Transverse colon (tissue), 4 donors: ENCODE measurements at places on chromosomes 3 and 15. TPM values are rescaled to one million over a fixed set of nuclear protein-coding genes. Genes with fewer than 3 reads are reported as not detected.

Gene IL12A
- total RNA-seq = not detected

Gene MAP6D1
- total RNA-seq = not detected

Gene RAB43
- 25.9 TPM for total RNA-seq

Gene CAND2
- 18.3 TPM for total RNA-seq

Gene TGM5
- not detected for total RNA-seq

DNA sequence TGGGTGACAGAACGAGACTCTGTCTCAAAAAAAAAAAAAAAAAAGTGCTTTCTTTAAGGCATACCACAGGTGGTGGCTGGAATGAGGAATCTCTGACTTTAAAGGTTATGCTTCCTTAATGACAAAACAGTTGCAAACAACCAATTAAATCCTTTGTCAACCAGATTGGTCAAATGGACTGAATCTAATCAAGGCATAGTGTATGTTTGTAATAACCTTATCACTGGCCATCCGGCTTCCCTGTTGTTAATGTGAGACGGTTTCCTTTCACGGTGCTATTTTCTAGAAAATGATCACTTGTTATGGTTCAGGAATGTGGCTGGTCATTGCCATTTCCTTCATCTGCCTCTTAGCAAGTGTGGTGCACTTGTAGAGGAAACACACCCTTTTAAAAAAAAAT lies 75.9 kb downstream of the FLNB start:
- no peak for DNase-seq

DNA sequence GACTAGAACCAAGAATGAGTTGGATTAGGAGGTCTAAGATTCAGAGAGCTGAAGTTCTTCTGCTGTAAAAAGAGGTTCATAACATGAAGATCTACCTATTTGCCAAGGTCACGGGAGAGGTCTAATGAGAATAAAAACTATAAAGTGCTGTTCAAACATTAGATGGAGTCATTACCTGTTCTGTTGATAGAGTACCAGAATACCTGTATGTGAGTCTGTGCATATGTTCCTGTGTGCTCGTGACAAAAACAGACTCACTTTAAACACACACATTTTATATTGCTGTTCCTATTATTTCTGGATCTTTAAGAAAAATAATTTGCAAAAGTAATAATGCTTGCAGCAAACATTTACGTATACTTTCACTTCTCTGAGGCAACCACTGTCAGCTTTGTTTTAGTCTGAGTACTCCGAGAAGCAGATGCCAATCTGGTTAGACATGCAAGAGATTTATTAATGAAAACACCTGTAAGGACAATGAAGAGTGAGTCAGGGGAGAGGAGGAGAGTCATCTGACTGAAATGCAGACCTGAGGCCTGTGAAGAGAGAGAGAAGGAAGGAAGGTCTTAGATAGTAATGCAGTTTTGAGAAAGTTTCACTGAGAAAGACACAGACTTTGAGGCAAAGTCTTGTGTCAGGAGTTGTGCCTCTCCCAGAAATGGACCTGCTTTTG lies 221.2 kb downstream of the SQOR start:
- no peak for DNase-seq

DNA sequence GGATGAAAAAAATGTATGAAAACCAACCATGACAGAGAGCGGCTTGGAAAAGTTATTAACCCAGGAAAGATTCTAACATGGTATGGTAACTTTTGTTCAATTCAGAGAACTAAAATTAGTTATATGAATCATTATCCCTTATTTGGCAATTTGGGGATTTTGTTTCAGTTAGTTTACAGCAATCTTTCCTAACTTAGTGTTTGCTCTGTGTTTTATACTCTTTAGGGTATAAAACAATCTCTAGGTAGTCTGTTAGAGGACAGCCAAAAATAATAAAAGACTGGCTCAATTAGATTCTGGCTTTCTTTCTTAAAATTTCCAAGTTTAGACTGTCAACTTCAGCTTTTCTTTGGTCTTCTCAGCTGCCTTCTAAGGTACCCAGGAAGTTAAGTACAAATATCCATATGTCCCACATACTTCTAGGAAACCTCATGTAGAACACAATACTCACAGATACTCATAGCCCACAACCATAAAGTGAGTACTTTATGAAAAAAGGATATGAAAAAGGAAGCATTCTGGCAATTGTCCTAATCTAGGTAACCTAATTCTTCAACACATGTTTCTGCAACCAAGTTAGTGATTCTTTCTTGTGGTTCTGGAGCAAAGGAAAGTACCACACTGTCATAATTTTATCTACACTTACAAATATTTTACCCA lies 849.3 kb downstream of the ROBO1 start:
- DNase-seq = no peak

DNA sequence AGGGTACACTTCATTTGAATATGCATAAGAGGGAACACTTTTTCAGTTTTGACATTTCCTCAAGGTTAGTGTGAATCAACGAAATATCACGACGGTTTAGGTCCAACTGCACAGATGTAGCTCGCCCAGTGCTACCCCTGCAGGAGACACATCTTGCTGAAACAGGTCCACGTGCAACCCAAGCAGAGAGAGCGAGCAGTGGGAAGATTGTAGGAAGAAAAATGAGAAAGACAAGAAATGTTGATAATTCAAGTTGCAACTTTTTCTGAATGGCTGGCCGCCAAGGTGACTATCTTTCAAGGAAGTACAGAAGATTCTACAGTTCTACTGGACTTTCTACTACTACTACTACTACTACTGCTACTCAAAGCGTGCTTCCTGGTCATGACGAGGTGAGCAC lies 231.7 kb downstream of the PDZRN3 start:
- no peak for DNase-seq

DNA sequence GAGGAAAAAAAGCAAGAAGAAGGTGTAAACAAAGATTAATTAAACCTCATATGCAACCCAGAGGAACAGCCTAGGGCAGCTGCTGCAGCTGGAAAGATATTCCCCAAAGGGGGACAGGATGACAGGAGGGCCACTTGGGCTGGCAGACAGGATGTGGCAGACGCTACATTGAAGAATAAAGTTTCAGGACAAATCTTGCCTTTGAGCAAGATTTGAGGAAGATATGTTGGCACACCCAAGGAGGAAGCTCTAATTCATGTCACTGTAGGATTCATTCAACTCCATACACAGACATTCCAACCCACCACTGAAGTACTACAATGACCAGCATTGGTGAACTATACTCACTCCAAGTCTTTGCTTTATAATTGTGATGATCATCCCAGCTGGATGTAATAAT lies 504.0 kb downstream of the SHQ1 start:
- no peak for DNase-seq

DNA sequence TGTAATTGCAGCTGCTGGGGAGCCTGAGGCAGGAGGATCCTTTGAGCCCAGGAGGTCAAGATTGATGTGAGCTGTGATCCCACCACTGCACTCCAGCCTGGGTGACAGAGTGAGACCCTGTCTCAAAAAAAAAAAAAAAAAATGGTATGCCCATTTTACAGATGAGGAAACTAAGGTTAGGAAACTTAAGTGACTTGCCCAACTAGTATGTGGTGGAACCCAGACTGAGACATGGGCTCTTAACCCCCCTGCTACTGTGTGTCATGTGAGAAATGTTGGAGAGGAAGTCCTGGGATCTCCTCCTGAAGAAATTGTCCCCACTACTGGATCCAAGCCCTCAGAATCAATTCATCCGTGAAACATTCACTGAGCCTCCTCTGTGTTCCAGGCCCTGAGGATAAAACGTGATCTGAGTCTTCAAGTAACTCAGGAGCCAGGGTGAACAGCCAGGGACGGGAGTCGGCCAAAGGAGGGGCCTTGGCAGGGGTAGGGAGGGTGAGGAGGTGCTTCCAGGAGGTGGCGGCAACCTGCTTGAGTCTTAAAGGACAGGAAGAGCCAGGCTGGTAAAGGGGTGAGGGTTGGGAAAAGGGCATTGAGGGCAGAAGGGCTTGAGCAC lies 19.6 kb upstream of the RNU6-1 start:
- DNase-seq = no peak

DNA sequence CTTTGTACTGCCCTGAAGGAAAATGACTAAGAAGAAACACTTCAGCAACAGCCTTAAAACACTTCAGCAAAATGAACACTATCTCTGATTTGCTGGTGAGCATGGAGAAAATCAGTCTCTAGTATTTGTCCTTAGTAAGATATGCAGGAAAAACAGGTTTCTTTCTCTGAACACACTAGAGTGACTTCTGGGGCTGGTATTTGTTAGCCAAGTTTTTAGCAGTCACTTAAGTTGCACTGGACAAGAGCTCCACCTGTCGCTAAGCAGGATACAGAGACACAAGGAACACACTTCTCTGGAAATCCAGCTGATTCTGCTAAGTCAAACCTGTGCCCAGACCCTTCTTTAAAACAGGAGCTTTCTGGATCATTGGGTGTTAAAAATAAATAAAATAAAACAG lies 65.3 kb downstream of the CHAC1 start:
- peak; percentile 53 for DNase-seq

- no peak for DNase-seq
These were observed 22.1 kb downstream of the CNTN3 start for GRCh38 chr3:74592359-74592758.

DNA sequence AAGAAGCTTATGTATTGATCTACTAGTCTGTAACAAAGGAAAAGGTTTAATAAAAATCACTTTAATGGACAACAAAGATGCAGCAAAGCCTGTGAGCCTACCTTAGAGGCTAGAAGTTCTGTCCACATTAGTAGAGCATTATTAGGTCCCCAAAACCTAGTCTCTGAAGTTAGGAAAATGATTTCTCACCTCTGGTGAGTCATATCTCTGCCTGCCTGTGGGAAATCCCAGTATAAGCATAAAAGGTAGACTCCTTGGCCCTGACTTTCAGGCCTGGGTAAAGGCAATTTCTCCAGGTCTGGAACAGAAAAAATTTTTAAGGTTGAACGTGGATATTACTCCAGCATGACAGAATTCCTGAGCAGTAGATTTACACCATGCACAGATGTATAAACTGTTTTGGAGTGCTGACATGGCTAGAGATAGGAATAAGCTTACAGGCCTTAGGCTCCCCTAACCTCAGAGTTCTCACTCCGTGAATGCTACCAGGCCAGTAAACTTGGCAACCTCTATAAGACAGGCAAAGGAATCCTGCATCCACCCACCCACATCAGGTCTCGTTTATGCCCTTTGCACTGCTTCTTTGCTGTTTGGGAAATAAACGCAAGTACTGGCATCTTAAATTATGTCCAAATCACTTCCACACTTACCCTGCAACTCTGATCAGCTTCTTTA lies 104.1 kb downstream of the SERPINI1 start:
- no peak for DNase-seq

DNA sequence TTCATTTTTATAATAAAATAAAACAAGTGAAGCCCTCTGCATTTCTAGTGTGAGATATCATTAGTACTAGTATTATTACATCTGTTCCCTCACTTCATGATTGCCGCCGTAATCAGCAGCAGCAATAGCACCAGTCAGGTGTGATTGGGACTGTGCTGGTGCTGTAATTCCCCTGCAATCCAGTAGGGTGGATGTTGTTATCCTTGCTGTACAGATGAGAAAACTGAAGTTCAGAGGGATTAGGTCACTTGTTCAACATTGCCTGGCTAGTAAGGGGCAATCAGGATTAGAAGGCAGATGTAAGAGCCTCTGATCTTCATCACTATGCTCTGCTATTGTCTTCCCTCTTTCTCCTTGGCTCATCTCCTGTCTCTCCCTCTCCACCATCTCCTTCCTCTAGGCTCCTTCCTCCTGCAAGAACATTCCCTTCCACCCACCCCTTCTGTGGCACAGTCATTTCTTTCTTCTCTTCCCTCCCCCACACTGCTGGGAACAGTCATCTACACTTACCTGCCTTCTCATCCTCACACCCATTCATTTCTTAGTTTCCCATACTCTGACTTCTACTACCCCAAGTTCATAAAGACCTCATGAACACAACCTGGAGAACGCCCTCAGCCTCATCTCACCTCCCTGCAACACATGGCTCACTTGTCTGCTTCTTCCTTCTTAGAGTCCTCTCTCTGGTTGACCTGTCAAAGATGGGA lies 29.7 kb downstream of the CRYGS start:
- DNase-seq = no peak

DNA sequence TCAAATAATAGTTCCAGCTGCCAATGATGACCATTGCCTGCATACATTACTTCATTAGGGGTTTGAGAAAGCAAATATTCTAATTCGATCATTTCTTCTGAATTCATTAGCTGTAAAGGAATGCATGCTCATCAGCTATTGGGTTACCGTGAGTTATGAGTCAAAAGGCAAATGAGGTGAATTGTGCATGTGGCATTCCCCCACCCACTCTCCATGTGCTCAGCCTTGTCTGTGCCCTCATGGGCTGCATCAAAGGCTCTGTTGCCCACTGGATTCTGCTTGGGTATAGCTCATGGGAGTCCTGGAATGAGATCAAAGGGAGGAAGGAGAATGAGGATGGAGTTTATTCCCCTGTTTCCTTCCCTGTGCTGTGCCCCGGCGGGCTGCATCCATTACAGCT lies 99.3 kb upstream of the CHRNA7 start:
- no peak for DNase-seq

GRCh38 chr15:71348597-71348996 lies 233.3 kb downstream of the THSD4 start:
- no peak for DNase-seq

DNA sequence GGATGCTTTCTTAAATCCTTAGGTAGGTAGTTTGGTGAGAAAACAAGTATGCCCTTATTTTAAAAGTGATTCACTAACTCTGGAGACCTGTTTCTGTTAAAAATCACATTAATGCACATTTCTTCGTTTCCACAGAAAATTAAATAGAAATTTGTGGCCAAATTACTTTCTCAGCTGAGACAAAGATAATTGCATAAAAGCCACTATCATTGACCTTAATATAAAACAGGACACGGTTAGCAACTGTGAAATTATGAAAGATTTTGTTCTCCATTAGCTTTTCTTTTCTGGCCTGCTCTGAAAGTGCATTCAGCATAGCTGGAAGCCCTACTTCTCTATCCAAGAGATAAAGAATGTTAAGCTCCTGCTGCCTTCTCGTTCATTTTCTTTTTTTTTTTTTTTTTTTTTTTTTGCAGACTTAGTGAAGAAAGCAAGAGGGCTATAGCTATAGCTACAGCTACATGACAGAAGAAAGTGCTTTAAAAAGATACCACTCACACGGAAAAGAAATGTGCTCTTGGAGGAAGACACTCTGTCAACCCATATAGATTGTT lies 576.9 kb downstream of the OTOL1 start:
- no peak for DNase-seq

- no peak for DNase-seq
These were observed 13.4 kb downstream of the STT3B start for GRCh38 chr3:31546162-31546561.
